CD8-positive, alpha-beta T cell (primary cell): ENCODE measurements at places on chromosomes 6 and 20.

GRCh38 chr20:21607971-21608725 lies 94.3 kb upstream of the NKX2-2 start:
- DNase-seq, result no peak

- DNase-seq, result no peak
These were observed 24.9 kb upstream of the PLN start for GRCh38 chr6:118523216-118523615.

DNA sequence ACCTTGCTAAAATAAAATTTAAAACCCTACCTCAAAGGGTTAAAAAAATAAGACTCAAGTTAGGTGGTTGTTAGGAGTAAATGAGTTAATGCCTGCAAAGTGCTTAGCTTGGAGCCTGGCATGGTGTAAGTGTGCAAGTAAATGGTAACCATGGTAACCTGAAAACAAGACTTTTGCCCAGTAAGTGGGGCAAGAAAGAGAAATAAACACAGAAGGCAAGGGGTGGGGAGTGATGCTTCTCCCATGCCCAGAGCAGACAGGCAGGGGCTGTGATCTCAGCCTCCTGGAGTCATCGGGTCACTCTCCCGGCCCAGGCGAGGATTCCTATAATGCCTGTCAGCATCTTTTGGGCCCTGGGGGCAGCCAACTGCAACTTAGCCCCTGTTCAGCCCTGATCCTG lies 59.2 kb upstream of the SLC32A1 start:
- DNase-seq, result no peak

- DNase-seq, result no peak
These were observed 132.8 kb upstream of the ZNF184 start for GRCh38 chr6:27605401-27606342.

DNA sequence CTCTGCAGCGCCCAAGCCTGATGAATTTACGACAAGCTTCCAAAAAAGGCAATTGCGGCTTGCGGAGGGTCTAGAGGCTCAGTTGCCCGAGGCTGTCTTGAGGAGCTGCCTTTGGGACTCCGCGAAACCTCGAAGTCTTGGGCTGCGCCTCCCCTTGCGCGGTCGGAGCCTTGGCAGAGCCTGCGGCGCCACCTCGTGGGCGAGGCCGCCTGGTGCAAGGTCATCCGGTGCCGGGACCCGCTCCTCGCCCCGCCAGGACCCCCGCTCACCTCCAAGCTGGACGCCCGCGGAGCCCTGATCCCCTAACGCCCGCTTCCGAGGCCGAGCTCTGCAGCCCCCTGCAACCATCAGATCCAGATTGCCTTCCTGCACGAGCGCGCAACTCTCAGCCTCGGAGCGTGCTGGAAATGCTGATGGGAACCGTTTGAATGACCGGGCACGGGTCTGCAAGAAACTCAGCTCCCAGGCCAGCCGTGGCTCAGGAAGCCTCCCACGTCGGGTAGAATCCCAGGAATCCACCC lies 14.9 kb upstream of the FAM210B start:
- DNase-seq, result peak; percentile 33

DNA sequence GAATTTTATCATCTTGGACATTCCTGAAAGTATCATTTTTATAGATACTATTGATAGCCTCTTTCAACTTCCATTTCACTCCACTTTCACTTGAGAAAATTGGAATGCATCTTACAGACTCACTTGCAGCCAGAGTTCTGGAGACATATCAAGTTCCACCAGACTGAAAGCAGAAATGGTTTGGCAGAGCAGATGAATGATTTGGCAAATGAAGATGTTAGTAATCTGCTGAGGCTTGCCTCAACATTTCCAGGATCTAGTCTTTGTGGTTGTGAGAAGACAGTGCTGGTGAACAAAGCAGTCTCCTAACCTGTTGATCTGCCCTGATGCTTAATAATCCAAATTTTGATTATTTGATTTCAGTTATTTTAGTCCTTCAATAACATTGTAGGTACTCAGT lies 202.6 kb downstream of the TRDN start:
- no peak for DNase-seq

GRCh38 chr6:39074486-39074885 lies 25.9 kb downstream of the GLP1R start:
- no peak for DNase-seq

DNA sequence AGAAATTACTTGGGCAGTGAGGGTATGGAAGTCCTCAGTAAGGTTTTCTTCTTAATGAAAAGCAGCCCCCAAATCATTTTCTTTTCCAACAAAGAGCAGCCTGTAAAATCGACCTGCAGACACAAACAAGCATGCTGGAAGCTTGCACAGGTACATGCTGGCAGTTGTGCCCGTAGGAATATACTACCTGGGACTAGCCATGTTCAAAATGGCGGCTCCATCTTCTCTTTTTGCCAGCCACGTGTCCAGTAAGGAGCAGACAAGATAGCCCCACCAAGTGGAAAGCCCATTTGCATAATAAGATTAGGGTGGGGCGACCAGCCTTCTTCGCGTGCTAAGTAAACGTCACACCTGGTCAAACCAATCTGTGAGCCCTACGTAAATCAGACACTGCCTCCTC lies 259.4 kb upstream of the AGPAT4 start:
- DNase-seq, result no peak

DNA sequence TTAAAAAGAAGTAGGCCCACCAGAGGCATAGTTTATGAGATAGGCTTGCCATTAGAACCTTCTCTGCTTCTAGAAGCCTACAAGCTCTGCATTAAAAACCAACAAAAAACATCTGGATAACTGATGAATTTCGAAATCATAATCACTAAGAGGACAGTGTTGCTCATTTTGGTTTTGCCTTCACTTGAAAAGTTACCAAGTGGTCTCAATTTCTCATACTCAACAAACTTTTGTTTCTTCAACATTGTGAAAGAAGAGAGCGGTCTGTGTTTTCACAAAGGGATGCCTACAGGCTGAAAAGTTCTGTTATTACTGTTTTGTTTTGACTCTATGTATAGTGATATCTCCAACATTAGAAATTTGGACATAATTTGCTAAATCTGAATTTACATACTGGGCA lies 98.9 kb downstream of the PDSS2 start:
- DNase-seq, result no peak

DNA sequence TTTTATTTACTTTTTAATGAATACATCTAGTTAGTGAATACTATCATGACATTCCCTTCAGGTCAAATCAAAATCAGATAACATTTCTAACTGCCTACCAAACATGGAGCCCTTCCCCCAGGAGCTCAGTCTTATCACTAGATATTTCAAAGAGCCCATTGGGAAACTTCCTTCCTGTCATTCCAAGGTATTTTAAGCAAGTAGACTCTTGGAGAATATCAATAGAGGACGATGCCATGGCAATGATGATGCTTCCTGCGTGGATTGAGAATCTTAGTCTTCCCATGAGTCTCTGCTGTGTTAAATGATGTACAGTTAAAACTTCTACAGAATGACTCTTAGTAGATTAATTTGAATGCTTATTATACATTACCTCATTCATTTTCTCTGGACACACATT lies 384.9 kb downstream of the CENPW start:
- DNase-seq, result no peak

- DNase-seq, result no peak
These were observed 358.6 kb downstream of the BTBD9 start for GRCh38 chr6:38281126-38281525.

DNA sequence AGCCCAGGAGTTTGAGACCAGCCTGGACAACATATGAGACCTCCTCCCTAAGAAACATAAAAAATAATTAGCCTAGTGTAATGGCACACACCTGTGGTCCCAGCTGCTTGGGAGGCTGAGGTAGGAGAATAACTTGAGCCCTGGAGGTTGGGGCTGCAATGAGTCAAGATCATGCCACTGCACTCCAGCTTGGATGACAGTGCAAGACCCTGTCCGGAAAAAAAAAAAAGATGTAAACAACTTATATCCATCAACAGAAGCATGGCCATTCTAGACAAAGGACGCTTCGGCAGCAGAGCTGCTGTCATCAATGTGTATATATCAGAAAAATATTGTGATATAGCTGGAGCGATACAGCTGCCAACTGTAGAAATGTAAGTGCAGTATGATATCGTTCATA lies 59.6 kb upstream of the ARID1B start:
- DNase-seq, result no peak

GRCh38 chr20:21312813-21313474 lies 9.8 kb downstream of the XRN2 start:
- DNase-seq, result no peak

GRCh38 chr20:33790566-33790965 lies 20.6 kb upstream of the CHMP4B start:
- no peak for DNase-seq

DNA sequence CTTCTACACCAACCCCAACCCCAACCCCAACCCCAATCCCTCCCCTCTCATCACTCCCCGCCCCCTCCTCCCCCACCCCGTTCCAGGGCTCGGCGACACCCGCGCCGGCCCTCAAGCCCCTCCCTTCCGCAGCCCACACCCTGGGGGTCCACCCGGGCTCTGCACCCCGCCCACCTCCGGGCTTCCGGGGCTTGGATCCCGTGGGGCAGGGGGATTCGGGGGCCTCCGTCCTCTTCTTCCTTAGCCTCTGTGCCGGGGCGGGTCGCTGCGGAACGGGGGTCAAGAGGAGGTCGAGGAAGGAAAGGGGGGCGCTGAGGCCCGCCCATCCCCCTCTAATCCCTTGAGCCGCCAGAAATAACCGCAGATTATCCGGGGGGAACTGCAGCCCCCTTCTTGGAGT lies 690 bp downstream of the TULP1 start:
- DNase-seq, result no peak

- DNase-seq, result no peak
These were observed 115.0 kb downstream of the IRF4 start for GRCh38 chr6:506508-506907.

DNA sequence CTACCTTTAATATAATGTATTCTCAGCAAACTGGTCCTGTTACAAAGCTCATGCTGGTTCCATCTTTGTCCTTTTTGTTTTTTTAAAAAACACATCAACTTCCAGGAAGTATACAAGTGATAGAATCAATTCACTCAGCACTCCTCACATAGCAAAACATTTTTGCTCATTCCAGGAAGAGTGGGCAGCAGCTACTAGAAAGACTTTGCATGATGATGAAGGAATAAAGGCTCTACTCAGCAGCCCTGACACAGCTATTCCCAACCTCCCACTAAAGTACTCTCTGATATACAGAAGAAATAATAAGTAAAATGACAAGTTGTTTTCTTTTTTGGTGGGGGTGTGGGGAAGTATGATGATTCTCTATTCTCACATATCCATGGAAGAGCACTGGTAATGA lies 61.2 kb downstream of the RGS17 start:
- DNase-seq, result no peak

GRCh38 chr6:38055203-38055589 lies 235.7 kb downstream of the ZFAND3 start:
- DNase-seq, result no peak

- DNase-seq, result no peak
These were observed 271.6 kb downstream of the DHX35 start for GRCh38 chr20:39233755-39234154.

GRCh38 chr6:41027241-41027640 lies 11.8 kb downstream of the UNC5CL start:
- DNase-seq, result no peak

GRCh38 chr20:4774207-4774606 lies 52.5 kb downstream of the PRND start:
- no peak for DNase-seq

DNA sequence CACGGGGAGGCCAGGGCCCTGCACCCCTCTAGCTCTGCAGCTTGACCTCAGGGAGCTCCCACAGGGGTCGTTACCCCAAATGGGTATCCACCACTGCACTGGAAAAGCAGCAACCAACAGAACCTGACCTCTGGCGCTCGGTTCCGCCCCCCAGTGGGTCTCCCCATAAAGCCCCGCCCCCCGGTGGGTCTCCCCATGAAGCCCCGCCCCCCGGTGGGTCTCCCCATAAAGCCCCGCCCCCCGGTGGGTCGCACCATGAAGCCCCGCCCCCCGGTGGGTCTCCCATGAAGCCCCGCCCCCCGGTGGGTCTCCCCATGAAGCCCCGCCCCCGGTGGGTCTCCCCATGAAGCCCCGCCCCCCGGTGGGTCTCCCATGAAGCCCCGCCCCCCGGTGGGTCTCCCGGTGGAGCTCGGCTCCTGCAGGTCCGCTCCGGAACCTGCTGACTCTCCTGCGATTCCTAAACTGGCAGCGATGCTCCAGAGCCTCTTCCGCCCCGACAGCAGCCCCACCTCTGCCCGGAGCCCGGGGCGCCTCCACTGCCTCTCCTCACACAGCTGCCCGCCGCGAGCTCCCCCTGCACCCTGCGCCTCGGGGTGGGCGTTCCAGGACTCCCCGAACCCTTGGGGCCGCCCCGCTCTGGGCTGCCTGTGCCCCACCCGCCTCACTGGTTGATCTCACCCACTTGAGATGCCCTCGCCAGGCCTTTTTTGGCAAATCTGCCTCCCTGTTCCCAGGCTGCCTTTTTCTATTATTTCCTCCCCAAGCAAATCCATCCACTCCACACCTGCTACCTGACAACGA lies 12.1 kb downstream of the SLC2A4RG start:
- no peak for DNase-seq

DNA sequence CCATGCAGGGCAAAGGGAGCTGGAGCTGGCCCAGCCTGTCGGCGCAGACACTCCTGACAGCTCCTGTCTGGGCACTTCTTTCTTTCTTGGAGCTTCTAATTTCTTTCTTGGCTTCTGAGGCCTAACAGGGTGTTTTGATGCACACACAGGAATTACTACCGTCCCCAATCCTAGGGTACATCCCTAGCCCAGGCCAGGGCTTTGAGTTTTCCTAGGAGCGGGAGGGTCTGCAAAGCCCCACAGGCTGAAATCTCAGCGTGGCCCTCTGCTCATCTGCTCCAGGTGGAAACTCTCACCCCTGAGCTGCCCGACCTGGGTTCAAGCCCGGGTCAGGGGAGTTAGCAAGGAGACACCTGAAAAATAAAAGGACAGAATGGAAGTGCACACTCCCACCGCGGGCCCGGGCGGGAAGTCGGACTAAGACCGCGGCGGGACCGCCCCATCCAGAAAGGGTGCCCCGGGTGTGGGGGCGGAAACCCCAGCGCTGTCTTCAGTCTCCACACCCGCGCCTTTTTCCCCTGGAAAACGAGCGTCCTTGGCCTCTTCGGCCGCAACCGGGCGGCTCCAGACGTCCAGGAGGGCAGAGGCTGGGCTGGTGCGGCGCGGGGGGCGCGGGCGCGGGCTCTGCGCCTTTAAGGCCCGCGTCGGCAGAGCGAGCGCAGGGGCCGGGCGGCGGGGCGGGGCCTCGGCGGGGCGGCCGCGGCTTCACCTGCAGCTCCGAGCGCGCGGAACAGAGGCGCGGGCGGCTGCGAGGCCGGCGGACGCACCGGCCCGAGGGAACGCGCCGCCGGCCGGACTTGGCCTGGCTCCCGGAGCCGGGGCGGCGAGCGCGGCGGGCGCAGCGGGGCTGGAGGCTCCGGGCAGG lies at the start of gene CDH4:
Gene CDH4 (plus strand): TSS at position 733 of the 865 bp plus-strand sequence.
- DNase-seq, result no peak

DNA sequence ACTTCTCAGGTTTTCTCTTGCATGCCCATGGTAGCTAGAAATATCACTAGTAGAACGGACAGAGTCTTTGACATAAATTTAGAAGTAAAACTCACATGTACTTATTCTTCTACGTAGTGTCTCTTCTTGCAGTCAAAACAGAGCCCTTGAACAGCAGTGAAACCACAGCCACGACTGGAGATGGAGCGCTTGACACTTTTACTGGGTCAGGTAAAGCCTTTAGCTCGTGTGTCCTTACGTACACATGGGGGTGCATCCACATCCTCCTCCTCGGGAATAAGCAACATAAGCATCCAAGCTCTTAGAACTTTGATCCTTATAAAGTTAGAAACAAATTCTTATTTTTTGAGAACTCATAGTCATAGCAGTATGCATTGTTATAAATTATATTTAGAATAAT lies 215.3 kb downstream of the EYA4 start:
- DNase-seq, result no peak

- DNase-seq, result no peak
These were observed 222.5 kb upstream of the SOX4 start for GRCh38 chr6:21371061-21371460.

GRCh38 chr20:4038047-4038459 lies 22.7 kb upstream of the RNF24 start:
- DNase-seq, result peak; percentile 71
